H9 (cell line): ENCODE measurements at places on chromosomes 7 and 10. TPM values are rescaled to one million over a fixed set of nuclear protein-coding genes. Genes with fewer than 3 reads are reported as not detected.

AVL9 gene
- 35.0 and 38.7 TPM in 2 replicates for total RNA-seq

ZC3HAV1L gene
- total RNA-seq, result not detected in 2 replicates

HNRNPH3 gene
- 234 and 244 TPM in 2 replicates for total RNA-seq

ABCC2 gene
- total RNA-seq, result 0.46 and 0.68 TPM in 2 replicates

SPDYE2 gene
- not detected in 2 replicates for total RNA-seq

FOXI2 gene
- total RNA-seq, result 0.29 and 0.42 TPM in 2 replicates

HMX3 gene
- total RNA-seq, result 0.20 TPM in 1 of 2 replicates, not detected in the other

GPNMB gene
- 1.2 TPM in 2 replicates for total RNA-seq

NHLRC2 gene
- 30.9 and 31.2 TPM in 2 replicates for total RNA-seq

TBATA gene
- total RNA-seq, result not detected in 2 replicates

RBP3 gene
- not detected in 2 replicates for total RNA-seq

CALML3 gene
- not detected in 2 replicates for total RNA-seq

DNA sequence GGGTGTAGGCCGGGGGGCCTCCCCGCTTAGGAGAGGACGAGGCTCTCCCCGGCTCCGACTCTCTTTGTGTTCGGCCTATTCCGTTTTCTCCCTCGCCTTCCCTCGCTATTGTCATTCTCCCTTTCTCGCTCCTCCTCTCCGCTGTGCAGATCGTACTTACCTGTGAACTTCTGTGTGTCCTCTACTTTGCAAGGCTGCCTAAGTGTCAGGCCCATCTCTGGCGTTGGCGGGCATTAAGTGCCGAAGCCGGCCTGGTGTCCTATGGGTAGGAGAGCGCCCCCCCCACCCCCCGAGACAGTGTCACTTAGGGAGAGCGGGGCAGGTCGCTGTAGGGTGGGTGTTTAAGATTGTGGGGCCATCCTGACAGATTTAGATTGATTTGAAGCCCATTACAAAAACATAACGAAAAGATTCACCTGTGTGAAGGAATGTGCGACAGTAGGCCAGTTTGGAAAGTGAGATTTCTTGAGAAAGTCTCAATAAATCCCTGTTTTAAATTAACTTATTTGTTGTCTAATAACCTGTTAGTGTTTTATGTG is 579 bp downstream of the RBM33 start:
- H3K27ac ChIP-seq, result peak overlapping the region; percentile 73
- H3K36me3 ChIP-seq, result peaks cover 76% of the 10 kb centered on the region
- H3K4me1 ChIP-seq, result no peaks in the 10 kb centered on the region

- no peaks in the 10 kb centered on the region for H3K27me3 ChIP-seq
- peaks cover 4% of the 10 kb centered on the region for H3K36me3 ChIP-seq
- no peak overlapping the region for H3K27ac ChIP-seq
These were observed 45.2 kb upstream of the SPOCK2 start for GRCh38 chr10:72133517-72133916.

DNA sequence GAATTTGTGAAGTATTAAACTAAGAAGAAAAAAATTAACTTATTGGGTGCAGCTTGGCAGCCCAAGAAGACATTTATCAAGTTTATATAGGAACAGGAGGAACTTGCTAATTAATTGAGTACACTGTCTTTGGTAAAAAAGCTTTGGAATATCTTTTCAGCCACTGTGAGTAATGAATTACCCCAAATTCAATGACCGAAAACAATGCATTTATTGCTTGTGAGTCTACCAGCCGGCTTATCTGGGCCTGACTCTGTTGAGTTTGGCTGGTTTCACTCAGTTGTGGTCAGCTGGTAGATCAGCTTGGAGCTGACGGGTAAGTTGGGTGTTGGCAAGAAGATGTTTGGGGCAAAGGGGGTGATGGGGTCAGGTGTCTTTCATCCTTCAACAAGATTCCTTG is 11.6 kb downstream of the GNG11 start:
- no peaks in the 10 kb centered on the region for H3K27me3 ChIP-seq
- DNase-seq, result no peak
- no peak overlapping the region for H3K4me3 ChIP-seq
- no peak overlapping the region for H3K27ac ChIP-seq
- 0 out of 2 replicates have a peak, but pooled peaks cover 3% of the 10 kb centered on the region for H3K36me3 ChIP-seq

DNA sequence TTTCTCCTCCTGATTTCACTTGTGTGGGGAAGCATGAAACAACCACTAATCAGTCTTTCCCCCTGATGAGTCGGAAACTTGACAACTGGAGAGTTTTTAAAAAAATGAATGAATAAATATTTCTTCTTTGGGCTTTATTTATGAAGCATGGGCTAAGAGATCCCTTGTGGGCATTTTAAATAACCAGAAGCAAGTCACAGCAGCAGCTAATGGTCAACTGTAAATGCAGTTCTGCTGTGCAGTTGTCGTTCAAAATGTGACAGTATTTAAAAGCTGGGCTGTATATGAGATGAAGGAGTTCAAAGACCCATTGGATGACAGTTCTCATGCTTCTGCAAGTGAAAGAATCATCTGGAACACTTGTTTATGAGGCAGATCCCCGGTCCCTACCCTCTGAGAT is 54.1 kb downstream of the STEAP1B start:
- no peaks in the 10 kb centered on the region for H3K27me3 ChIP-seq
- H3K4me3 ChIP-seq, result no peak overlapping the region; the same call in 2 of the 3 replicates
- no peak overlapping the region for H3K27ac ChIP-seq
- H3K4me1 ChIP-seq, result peaks cover 3% of the 10 kb centered on the region; the same call in 1 of the 2 replicates
- DNase-seq, result no peak

GRCh38 chr7:90917539-90917938 is 321.4 kb downstream of the CDK14 start:
- no peak for DNase-seq
- H3K4me1 ChIP-seq, result no peaks in the 10 kb centered on the region; the same call in 1 of the 2 replicates
- H3K4me3 ChIP-seq, result no peak overlapping the region
- H3K36me3 ChIP-seq, result peaks cover 8% of the 10 kb centered on the region; the same call in 1 of the 2 replicates

- H3K27ac ChIP-seq, result no peak overlapping the region
- no peaks in the 10 kb centered on the region for H3K36me3 ChIP-seq
- DNase-seq, result no peak
These were observed 2.4 kb downstream of the DKK1 start for GRCh38 chr10:52316500-52316899.

DNA sequence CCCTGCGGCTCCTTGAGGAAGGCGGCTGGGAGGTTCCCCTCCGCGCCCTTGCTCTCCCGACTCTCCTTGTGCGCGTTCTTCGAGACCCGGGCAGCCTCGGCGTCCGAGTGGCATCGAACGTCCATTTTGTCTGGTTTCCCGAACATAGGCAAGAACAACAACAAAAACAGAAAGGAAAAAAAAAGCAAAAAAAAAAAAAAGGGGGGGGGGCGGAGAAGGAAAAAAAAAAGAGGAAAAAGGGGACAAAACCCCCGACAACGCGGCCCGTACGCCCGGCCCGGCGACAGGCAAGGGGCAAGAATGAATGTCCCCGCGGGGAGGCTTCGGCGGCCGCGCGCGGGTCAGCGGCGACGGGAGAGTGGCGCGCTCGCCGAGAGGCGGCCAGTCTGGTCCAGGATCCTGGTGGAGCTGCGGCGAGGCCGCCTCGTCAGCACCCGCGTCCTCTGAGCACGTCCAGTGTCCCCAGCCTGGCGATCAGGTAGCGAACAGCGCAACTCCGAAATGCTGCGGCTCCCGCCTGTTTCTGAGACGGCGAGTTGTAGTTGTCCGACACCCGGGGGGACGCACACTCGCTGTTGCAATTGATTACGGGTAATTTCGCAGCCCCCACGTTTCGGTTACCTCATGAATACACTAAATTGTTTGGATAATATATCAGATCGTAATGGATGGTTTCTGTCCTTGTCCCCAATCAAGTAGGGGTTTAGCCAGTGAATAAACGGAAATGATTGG is at the start of gene VAX1:
VAX1 (minus strand) TSS at position 360 of the 732 bp plus-strand sequence; CDS start at position 146, 214 bp downstream.
- no peaks in the 10 kb centered on the region for H3K4me1 ChIP-seq
- H3K36me3 ChIP-seq, result peaks cover 2% of the 10 kb centered on the region; the same call in 1 of the 3 replicates
- no peak within 1 kb of the TSS for H3K27ac ChIP-seq
- H3K27me3 ChIP-seq, result peaks cover 91% of the 10 kb centered on the region
- peak; percentile 55 for DNase-seq

GRCh38 chr7:159083001-159083697 is 61.5 kb downstream of the VIPR2 start:
- H3K27ac ChIP-seq, result no peak overlapping the region
- H3K4me3 ChIP-seq, result no peak overlapping the region
- no peaks in the 10 kb centered on the region for H3K27me3 ChIP-seq
- peak; percentile 17 for DNase-seq
- no peaks in the 10 kb centered on the region for H3K4me1 ChIP-seq

GRCh38 chr10:102119417-102120141 is 589 bp downstream of the LDB1 start:
- no peak overlapping the region for H3K27ac ChIP-seq
- peak overlapping the region; percentile 93 for H3K4me3 ChIP-seq
- DNase-seq, result peak; percentile 80

- no peak overlapping the region for H3K4me3 ChIP-seq
- H3K27me3 ChIP-seq, result no peaks in the 10 kb centered on the region
- no peak for DNase-seq
- no peak overlapping the region for H3K27ac ChIP-seq
- no peaks in the 10 kb centered on the region for H3K36me3 ChIP-seq
These were observed 89.7 kb upstream of the STEAP4 start for GRCh38 chr7:88396295-88396947.

- no peak overlapping the region for H3K27ac ChIP-seq
- H3K36me3 ChIP-seq, result peaks cover 8% of the 10 kb centered on the region
- no peak overlapping the region for H3K4me3 ChIP-seq
- no peaks in the 10 kb centered on the region for H3K4me1 ChIP-seq
- DNase-seq, result no peak
These were observed 87.6 kb upstream of the GNAI1 start for GRCh38 chr7:80047032-80047431.

DNA sequence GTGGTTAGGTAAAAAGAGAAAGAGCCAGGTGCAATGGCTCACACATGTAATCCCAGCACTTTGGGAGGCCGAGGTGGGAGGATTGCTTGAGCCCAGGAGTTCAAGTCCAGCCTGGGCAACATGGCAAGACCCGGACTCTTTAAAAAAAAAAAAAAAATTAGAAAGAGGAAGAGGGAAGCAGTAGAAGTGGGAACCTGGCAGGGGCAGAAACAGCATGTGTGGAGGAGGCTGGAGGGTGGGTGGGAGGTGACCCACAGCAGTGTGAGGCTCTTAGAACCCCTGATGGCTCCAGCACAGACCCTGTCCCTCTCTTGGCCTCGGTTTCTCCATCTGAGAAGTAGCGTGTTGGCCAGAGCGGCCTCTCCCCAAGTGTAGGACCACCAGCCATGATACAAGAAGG is 4.9 kb upstream of the CCL24 start:
- H3K27me3 ChIP-seq, result no peaks in the 10 kb centered on the region; the same call in 1 of the 2 replicates
- H3K36me3 ChIP-seq, result no peaks in the 10 kb centered on the region
- no peak for DNase-seq

DNA sequence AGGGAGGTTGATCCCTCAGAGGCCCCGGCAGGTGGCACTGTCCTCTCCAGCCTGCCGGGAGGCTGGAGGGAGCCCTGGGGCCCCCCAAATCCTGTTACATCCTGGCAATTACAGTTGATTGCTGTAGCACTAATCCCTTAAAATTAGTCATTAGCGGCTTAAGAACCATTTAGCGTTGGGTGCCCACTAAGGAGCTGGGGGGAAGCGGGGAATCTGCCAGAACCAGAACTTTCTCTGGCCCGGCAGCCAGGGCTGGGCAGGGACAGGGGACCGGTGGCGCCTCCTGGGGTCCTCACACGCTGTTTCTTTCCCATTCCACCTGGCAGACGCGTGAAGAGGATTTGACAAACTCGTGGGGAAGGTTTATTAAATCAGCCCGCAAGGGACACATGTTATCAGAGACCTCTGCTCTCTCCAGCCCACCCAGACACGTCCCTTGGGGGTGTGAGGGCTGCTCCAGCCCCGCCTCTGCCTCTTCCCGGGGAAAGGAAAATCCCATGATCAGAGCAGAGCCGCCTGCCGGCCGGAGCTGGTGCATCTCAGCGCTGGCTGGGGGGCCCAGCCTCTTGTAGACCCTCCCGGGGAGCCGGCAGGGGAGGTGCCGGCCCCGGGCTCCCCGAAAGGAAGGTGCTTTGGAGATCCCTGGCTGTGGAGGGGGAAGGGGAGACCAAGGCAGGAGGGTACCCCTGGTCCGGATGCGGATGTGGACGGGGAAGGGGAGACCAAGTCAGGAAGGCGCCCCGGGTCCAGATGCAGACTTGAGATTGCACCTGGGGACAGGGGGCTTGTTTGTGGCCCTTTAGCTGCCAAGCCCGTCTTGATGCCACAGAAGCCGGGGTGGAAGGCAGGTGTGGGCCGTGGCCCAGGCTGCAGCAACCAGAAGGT is 142.7 kb downstream of the ELFN1 start:
- H3K27ac ChIP-seq, result no peak overlapping the region
- no peak for DNase-seq
- H3K27me3 ChIP-seq, result no peaks in the 10 kb centered on the region
- H3K4me1 ChIP-seq, result no peaks in the 10 kb centered on the region
- no peak overlapping the region for H3K4me3 ChIP-seq

DNA sequence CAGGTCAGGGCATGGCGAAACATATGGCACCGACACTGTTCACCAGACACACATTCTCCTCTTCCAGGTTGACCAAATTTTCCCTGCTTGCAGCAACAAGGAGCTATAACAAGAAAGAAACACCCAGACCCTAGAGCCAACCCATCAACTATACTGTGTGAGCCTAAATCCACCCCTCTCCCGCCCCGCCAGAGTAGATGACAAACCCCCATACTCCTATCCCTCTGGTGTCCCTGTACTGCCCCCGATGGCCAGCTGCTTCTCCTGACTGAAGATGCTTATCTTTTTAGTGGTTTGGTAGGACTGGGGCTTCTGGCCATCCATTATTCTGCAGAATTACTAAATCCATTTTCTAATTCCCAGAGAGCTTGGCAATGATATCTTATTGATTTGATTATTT is 70.1 kb upstream of the EEPD1 start:
- no peak overlapping the region for H3K4me3 ChIP-seq
- no peaks in the 10 kb centered on the region for H3K27me3 ChIP-seq
- peaks cover 4% of the 10 kb centered on the region; the same call in 1 of the 2 replicates for H3K36me3 ChIP-seq
- DNase-seq, result peak; percentile 50
- no peaks in the 10 kb centered on the region for H3K4me1 ChIP-seq

GRCh38 chr7:151413241-151413640 is 3.4 kb upstream of the WDR86 start:
- H3K27me3 ChIP-seq, result peaks cover 8% of the 10 kb centered on the region; the same call in 1 of the 2 replicates
- H3K4me3 ChIP-seq, result no peak overlapping the region
- DNase-seq, result no peak

DNA sequence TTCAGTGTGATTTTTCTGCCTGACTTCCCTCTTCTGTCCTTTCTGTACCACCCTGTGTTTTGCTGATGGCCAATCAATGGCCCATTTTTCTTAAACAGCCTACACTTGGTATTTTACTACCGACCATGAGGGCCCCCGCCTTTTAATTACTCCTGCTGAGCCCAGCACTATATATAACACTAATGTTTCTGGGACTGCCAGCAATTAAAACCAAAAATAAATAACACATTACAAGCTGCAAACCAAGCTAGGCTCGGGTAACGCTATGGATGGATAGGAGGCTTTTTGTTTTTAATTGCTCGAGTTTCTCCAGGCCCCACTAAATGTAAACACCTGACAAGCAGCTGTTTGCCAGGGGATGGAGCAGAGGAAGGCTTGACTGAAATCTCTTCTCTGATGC is 915.4 kb upstream of the AUTS2 start:
- no peaks in the 10 kb centered on the region for H3K36me3 ChIP-seq
- H3K27me3 ChIP-seq, result no peaks in the 10 kb centered on the region
- no peak overlapping the region for H3K4me3 ChIP-seq

GRCh38 chr7:50717181-50717580 is 65.5 kb downstream of the GRB10 start:
- peaks cover 10% of the 10 kb centered on the region for H3K36me3 ChIP-seq
- H3K27me3 ChIP-seq, result no peaks in the 10 kb centered on the region
- H3K27ac ChIP-seq, result no peak overlapping the region
- H3K4me1 ChIP-seq, result no peaks in the 10 kb centered on the region
- no peak for DNase-seq

- no peak for DNase-seq
- no peaks in the 10 kb centered on the region for H3K4me1 ChIP-seq
- peaks cover 10% of the 10 kb centered on the region for H3K36me3 ChIP-seq
These were observed 117.2 kb downstream of the CNOT4 start for GRCh38 chr7:135392701-135393100.

- no peak overlapping the region for H3K27ac ChIP-seq
- H3K4me3 ChIP-seq, result no peak overlapping the region
- peaks cover 7% of the 10 kb centered on the region for H3K36me3 ChIP-seq
- H3K27me3 ChIP-seq, result no peaks in the 10 kb centered on the region
These were observed 679.2 kb downstream of the SDK1 start for GRCh38 chr7:3980300-3980643.
